ENCODE measurements at places on chromosomes 13 and 19. TPM values are rescaled to one million over a fixed set of nuclear protein-coding genes. Genes with fewer than 3 reads are reported as not detected.

The HTR2A gene
- 0.01 TPM for polyA plus RNA-seq

GRCh38 chr13:66425741-66426140 lies 804.4 kb downstream of the PCDH9 start:
- no peaks in the 10 kb centered on the region for H3K36me3 ChIP-seq
- DNase-seq = peak; percentile 69
- no peak overlapping the region for H3K27ac ChIP-seq
- no peak overlapping the region for H3K4me3 ChIP-seq

GRCh38 chr13:35957241-35957731 lies 173.9 kb downstream of the DCLK1 start:
- no peaks in the 10 kb centered on the region for H3K4me1 ChIP-seq
- no peak overlapping the region for H3K27ac ChIP-seq
- peak; percentile 14 for DNase-seq
- no peaks in the 10 kb centered on the region for H3K27me3 ChIP-seq
- no peaks in the 10 kb centered on the region for H3K36me3 ChIP-seq

GRCh38 chr19:41218615-41219507 lies at the start of gene AXL:
AXL (plus strand) TSS chr19:41219223; CDS start chr19:41219393, 170 bp downstream.
- H3K4me3 ChIP-seq = peak within 1 kb of the TSS; percentile 75
- H3K27me3 ChIP-seq = no peaks in the 10 kb centered on the region
- H3K4me1 ChIP-seq = peaks cover 27% of the 10 kb centered on the region
- peak; percentile 85 for DNase-seq

DNA sequence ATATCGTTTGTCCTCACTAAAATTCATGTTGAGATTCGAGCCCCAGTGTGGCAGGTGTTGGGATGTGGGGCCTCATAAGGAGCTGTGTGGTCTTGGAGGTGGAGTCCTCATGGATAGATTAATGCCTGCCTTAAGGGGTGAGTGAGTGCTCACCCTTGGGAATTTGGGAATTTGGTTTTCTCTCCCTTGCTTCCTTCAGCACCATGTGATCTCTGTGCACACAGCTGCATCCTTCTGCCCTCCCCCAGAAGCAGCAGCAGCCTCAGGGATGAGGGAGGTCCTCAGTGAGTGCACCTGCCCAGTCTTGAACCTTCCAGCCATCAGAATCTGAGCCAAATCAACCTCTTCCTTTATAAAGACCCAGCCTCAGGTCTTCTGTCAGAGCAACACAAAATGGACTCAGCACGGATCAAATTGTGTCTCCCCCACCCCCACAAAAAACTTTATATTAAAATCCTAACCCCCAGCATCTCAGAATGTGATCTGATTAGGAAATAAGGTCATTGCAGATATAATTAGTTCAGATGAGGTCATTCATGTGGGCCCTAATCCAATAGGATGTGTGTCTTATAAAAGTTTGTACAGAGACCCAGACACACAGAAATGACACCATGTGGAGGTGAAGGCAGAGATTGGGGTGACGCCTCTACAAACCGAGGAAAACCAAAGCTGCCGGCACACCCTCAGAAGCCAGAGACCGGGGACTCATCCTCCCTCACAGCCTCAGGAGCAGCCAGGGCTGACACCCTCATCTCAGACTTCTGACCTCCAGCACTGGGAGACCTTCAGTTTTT lies 12.9 kb downstream of the CYTH2 start:
- H3K27me3 ChIP-seq = no peaks in the 10 kb centered on the region
- H3K4me1 ChIP-seq = peaks cover 24% of the 10 kb centered on the region
- DNase-seq = no peak
- H3K4me3 ChIP-seq = no peak overlapping the region
- H3K36me3 ChIP-seq = peaks cover 1% of the 10 kb centered on the region

GRCh38 chr19:50008532-50008931 lies 16.6 kb downstream of the VRK3 start:
- peaks cover 11% of the 10 kb centered on the region for H3K36me3 ChIP-seq
- H3K4me3 ChIP-seq = no peak overlapping the region
- H3K27ac ChIP-seq = no peak overlapping the region

DNA sequence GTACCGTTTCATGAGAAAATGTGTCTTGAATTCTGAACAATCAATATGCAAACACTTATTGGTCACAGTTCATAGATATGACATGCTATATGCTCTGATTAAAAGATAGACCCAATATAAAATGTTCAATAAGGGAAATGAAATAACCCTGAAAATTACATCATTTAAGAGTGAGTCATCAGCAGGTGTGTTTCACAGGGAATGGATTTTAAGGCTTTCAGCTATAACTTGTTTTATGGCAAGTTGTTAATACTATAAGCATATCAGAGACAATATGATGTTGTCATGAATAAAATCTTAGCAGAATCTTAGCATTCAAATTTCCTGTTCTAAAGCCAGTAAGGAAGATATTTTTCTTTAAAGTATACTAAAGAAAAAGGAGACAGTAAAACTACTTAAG lies 483.4 kb upstream of the PCDH9 start:
- no peaks in the 10 kb centered on the region for H3K4me1 ChIP-seq
- no peak for DNase-seq
- no peaks in the 10 kb centered on the region for H3K36me3 ChIP-seq
- H3K4me3 ChIP-seq = no peak overlapping the region

The HOMER3 gene
- 23.7 TPM for polyA plus RNA-seq

- H3K27me3 ChIP-seq = no peaks in the 10 kb centered on the region
- peak; percentile 27 for DNase-seq
- H3K4me1 ChIP-seq = no peaks in the 10 kb centered on the region
- H3K36me3 ChIP-seq = no peaks in the 10 kb centered on the region
Measured at GRCh38 chr13:111429064-111429558, 108.7 kb downstream of the TEX29 start.

GRCh38 chr19:32165141-32165540 lies 180.3 kb upstream of the ZNF507 start:
- no peaks in the 10 kb centered on the region for H3K4me1 ChIP-seq
- DNase-seq = no peak
- H3K27ac ChIP-seq = no peak overlapping the region
- H3K4me3 ChIP-seq = no peak overlapping the region
- H3K27me3 ChIP-seq = no peaks in the 10 kb centered on the region
- no peaks in the 10 kb centered on the region for H3K36me3 ChIP-seq

The ZNF132 gene
- polyA plus RNA-seq = 2.2 TPM

DNA sequence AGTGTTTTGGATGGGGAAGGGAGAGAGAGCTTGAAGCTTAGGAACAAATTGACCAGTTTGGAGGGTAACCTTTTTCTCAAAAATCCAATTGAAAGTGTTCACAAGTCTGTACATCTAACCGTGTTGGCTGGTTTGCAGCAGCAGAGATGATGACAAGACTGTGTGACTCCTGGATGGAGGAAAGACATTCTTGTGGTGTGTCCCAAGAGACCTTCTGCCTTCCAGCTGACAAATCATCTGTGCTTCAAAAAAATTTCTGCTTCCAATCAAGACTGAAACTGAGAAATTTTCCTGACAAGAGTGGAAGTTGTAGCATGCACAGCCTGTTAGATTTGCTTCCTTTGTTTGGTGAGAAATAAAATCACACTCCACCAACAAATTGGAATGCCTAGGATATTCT lies 56.2 kb downstream of the LACC1 start:
- H3K36me3 ChIP-seq = no peaks in the 10 kb centered on the region
- no peaks in the 10 kb centered on the region for H3K4me1 ChIP-seq
- no peak overlapping the region for H3K4me3 ChIP-seq
- no peaks in the 10 kb centered on the region for H3K27me3 ChIP-seq

DNA sequence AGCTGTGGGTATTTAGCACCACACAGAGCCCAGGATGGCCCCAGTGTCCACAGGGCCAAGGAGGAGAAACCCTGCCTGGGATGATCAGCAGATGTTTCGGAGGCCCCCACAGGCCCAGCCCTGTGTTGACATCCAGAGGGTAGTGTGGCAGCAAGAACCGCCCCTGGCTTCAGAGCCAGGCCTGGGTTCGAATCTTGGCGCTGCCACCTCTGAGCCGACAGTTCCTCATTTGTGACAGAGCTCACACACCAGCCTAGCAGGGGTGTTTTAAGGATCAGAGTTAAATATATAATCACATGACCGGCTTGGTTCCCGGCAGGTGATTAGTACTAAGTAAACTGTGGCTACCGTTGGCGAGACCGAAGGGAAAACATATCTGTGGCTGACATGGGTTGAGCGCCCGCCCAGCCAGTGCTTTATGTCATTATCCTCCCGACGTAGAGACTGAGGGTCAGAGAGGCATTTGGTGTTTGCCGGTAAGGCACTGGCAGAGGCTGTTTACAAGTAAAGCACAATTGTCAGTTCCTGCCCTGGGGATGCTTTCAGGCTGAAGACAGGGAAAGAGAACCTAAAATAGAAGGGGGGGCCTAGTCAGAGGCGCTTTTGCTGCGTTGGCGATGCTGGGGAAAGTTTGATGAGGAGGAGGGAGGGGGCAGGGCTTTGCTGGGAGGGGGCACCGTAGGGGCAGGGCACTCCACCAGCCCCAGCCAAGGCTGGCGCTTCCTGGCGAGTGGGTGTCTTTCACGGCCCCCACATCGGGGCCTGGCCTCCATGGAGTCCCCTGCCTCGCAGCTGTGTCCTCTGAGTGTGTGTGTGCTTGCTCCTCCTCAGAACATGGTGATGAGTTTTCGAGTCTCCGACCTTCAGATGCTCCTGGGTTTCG lies 4.8 kb downstream of the PIAS4 start:
- H3K4me3 ChIP-seq = no peak overlapping the region
- peaks cover 30% of the 10 kb centered on the region for H3K36me3 ChIP-seq
- no peaks in the 10 kb centered on the region for H3K27me3 ChIP-seq

DNA sequence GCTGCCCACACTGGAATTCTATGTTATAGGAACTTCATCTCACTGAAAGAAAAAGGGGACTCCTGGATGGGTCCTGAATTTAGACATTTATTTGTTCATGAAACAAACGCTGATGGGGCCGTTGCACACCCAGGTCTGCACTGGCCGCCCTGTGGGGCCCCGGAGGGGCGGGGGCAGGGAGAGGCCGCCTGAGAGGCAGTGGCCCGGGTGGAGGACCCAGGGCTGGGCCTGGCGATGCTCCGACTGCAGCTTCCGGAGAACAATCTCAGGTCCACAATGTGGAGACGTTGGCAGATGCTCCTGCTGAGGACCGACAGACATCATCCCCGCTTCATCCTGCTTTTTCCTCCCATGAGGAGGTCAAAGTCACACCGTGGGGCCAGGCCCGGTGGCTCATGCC lies 16.3 kb upstream of the PTBP1 start:
- no peak overlapping the region for H3K27ac ChIP-seq
- H3K27me3 ChIP-seq = no peaks in the 10 kb centered on the region
- H3K4me3 ChIP-seq = no peak overlapping the region
- peaks cover 10% of the 10 kb centered on the region for H3K4me1 ChIP-seq
- H3K36me3 ChIP-seq = no peaks in the 10 kb centered on the region
- DNase-seq = no peak

- no peak overlapping the region for H3K27ac ChIP-seq
- H3K4me1 ChIP-seq = no peaks in the 10 kb centered on the region
- peak; percentile 17 for DNase-seq
- H3K4me3 ChIP-seq = no peak overlapping the region
- H3K36me3 ChIP-seq = no peaks in the 10 kb centered on the region
Measured at GRCh38 chr13:97757807-97758206, 195.7 kb upstream of the IPO5 start.
